Erythroblast (primary cell): ENCODE measurements at places on chromosomes 3 and 15.

DNA sequence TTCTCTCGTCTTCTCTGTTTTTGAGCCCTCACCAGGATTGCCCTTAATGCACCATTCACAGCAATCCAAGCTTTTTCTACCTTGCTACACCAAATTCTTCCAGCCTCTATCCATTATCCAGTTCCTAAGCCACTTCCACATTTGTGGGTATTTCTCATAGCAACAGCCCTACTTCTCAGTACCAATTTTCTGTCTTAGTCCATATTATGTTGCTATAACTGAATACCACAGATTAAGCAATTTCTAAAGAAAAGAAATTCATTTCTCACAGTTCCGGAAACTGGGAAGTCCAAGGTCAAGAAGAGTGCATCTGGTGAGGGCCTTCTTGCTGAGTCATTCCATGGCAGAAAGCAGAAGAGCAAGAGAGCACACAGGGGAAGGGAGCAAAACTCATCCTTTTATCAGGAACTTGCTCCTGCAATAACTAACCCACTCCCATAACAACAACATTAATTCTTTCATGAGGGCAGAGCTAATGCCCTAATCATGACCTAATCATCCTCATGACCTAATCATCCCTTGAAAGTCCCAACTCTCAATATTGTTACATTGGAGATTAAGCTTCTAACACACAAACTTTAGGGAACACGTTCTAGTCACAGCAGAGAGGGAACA lies 9.7 kb upstream of the EIF1B start:
- peak; percentile 13 for DNase-seq

DNA sequence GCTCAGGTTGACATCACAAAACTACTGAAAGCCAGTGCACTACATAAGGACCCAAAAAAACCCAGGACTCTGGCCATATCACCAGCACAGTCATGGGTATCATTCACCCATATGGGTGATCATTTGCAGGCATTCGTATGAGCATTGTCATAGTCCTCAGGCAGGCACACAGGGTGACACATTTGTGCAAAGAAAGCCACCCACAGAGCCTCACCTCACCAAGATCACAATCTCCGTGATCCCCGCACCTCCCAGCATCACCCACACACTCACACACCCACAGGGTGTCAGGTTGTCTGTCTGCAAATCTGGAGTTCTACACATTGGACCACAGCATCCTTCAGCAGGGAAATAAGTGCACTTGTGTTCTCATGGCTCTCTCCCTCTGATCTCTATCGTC lies 166.0 kb upstream of the LPP start:
- no peak for DNase-seq

DNA sequence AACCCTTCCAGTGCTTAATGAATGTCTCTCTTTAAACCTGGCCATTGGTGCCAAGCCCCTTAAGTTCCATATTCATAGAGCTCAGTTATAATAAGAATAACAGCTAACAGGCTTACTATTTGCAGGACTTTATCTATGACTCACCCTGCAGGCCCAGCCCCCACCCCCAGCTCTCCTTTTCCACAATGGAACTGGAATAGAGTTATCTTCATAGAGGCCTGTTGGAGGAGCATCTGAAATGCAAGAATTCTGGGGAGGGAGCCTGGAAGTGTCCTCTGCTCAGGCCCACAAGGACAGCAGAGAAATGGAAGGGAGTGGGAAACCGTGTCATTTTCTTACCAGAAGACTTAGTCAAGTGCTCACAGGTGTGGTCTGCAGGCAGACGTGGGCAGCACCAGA lies 52.8 kb downstream of the SEMA5B start:
- DNase-seq = no peak

DNA sequence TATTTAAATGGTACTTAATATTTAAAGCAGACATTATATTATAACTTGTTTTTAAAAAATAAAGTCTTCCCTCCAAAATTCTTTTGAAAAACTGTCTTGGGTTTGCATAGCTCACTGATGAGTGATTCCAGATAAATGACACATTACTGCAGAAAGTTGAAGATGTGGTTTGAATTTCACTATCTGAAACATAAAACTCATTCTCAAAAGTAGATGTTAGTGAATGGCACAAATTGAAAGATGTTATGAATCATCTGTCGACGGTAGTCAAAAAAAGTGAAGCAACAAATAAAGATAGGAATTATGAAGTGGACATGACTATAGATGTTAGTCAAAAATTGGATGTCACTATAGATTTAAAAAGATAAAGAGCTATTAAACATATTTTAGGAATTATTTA lies 280.5 kb downstream of the GAP43 start:
- DNase-seq = no peak

DNA sequence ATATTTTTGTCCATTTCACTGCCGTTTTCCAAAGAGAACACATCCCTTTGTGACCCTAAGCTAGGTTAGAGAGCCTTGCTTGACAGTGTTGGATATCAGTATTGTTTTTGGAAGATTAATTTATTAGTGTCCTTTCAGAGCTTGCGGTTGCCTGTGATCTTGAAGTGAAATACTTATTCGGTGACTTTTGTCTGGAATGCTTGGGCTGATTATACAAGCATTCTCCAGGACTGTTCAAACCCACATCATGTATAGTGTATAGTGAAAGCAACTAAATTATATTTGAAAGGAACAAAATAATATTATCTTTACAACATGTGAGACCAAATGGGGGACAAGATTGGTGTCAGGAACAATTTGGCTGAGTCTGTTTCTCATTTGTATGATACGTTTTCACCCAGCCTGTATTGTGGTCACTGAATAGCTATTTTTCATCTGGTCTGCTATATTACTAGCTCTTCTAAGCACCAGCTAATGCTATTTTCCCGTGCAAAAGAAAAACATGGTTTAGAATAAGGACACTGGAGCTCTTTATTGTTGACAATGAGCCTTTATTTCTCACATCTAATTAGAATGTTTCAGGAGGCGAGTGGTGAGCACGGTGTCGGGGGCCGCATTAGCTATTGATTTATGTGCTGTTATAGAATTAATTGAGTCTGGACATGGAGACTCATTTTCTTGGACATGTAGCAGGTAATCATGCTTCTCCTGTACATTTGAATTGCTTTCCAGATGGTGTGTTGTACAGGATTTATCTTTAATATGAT lies 158.1 kb downstream of the APBA2 start:
- DNase-seq = no peak

- no peak for DNase-seq
Observed at GRCh38 chr3:127556565-127556964, 34.0 kb downstream of the TPRA1 start.

- no peak for DNase-seq
Observed at GRCh38 chr3:122260206-122260605, 64.8 kb upstream of the CSTA start.

DNA sequence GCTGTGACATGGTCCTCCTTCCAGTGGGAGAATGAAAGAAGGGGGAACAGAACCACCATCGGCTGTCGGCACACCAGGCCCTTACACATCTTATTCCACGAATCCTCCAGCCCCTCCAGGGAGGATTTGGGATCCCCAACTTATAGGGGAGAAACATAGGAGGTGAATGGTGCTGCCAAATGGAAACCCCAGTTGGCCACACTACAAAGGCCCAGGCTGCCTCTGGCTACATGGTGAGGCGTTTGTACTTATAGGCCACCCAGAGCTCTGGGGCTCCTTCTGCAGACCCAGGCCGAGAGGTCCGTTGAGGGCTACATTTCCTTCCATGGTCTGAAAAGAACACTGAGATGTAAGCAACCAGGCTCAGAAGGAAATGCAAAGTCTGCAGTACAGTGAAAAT lies 12.0 kb downstream of the AMOTL2 start:
- no peak for DNase-seq

DNA sequence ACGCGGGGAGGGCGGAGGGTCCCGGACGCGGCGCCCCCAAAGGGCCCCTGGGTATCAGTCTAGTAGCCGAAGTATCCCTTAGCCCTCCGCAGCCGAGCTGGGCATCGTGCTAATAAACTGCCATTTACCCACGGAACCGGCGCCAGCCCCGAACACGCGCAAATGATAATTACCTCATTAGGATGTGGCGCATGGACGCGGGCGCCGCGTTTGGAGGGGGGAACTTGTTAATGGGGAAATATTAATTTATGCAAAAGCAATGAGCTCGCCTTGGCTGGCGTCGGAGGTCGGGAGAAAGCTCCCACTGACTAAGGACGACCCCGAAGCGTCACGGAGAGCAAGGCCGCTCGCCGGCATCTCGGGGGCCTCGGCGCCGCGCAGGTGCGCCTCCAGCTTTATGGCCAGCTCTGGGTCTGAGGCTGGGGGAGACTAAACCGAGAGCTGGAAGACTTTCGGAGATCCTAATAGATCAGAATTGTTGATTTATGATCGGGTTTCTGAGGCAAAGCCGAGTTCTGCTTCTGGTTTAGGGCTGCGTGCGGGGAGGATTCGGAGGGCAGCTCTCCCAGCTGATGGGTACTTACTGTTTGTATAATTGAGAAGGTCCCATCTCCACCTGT lies 474 bp upstream of the FEZF2 start:
- no peak for DNase-seq

DNA sequence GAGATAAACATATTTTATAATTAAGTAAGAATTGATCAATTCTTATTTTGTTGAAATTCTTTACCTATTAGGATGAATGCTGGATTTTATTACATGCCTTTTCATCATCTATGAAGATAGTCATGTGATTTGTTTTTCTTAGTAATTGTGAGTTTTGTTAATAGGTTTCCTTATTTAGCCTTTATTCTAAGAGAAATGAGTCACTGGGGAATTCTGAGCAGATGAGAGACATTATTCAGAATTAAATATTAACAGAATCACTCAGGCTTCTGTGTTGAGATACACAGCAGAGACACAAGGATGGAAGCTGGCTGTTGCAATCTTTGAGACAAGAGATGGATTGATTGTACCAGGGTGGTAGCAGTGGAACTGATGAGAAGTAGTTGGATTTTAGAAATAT lies 7.4 kb upstream of the ANO10 start:
- no peak for DNase-seq

- DNase-seq = no peak
Observed at GRCh38 chr3:107994181-107994580, 96.7 kb downstream of the CD47 start.

DNA sequence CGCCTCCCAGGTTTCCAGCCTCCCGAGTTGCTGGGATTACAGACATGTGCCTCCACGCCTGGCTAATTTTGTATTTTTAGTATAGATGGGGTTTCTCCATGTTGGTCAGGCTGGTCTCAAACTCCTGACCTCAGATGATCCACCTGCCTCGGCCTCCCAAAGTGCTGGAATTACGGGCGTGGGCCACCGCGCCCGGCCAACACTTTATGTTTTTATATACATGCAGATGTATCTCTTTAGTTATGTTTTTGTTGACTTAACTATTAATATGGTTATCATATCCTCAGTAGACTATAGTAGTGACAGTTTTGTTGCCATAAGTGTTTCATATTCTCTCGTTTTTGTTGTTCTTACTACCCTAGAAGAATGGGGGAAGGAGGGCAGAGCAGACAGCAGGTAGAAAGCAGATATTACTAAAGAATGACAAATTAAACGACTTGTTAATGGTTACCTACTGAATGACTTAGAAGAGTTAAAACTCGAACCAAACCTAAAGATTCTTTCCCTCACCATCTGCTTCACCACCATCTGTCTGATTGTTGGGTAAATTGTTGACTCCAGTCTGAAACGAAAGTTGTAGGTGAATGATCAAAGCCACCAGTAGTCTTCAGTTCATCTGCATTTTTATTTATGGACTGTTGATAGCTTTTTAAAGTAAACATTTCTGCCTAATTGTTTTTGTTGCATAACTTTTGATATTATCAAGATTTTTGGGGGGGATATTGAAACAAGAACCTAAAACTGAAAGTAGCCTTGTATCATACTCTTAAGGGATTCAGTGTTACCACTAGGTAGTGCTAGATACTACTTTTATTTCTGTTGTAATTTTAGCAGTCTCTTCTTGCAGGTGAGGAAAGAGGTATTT lies 89.3 kb downstream of the RASA2 start:
- DNase-seq = peak; percentile 46

DNA sequence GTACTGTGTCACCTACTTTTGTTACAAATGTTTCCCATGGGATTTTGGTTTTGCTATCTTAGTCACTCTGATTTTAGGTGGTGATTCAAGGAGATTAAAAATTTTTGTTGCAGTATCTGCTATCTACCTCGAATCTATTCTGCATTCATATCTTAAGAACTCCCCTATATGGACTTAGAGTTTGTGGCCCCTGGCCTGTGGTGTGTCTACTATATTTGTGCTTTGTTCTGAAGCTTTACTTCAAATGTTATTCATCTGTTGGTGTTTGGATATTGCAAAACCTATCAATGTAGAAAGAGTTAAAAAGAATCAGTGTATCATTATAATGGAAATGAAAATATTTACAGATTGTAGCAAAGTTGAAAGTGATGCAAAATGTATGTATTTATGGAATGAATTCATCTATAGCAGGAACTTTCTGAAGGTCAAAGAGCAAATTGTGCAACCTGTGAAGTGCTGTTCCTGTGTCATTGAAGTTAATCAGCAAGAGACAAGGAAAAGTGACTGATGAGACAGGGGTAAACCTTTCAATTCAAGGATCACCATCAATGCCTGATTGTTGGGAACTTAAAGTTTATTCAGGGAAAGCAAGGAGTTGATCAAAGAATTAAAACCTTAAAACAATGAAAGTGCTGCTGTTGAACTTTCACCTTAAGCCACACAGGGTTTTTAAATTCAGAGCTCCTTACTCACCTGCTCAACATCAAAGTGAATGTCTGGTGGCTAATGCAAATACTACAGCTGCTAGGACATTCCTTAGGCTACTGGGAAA lies 71.0 kb downstream of the SLMAP start:
- DNase-seq = no peak

- no peak for DNase-seq
Observed at GRCh38 chr3:154061001-154061370, 60.2 kb upstream of the ARHGEF26 start.

- DNase-seq = no peak
Observed at GRCh38 chr3:195063581-195064193, 207.3 kb downstream of the XXYLT1 start.

DNA sequence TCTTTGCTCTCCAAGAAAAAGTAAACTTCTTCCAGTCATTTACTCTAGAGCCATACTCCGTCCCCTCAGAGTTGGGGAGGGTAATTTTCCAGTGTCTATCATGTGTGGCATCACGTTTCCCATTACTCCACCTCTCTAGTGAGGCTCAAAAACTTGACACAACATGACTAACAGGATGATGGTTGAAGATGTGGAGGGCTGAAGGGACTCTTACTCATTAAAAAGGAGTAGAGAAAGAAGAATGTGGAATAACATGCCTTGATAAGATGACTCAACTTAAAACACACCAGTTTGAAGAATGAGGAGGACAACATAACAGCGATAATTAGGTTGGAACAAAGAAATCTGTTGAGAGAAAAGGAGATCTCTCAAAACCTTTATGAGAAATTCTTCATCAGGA lies 894.3 kb downstream of the OTOL1 start:
- no peak for DNase-seq

GRCh38 chr3:74523811-74524210 lies 90.6 kb downstream of the CNTN3 start:
- DNase-seq = no peak
